Tongue (tissue), 3 donors: ENCODE measurements at places on chromosomes 1 and 21.
A peak's percentile ranks its signal among the peaks of the same experiment; 100 is the strongest.

DNA sequence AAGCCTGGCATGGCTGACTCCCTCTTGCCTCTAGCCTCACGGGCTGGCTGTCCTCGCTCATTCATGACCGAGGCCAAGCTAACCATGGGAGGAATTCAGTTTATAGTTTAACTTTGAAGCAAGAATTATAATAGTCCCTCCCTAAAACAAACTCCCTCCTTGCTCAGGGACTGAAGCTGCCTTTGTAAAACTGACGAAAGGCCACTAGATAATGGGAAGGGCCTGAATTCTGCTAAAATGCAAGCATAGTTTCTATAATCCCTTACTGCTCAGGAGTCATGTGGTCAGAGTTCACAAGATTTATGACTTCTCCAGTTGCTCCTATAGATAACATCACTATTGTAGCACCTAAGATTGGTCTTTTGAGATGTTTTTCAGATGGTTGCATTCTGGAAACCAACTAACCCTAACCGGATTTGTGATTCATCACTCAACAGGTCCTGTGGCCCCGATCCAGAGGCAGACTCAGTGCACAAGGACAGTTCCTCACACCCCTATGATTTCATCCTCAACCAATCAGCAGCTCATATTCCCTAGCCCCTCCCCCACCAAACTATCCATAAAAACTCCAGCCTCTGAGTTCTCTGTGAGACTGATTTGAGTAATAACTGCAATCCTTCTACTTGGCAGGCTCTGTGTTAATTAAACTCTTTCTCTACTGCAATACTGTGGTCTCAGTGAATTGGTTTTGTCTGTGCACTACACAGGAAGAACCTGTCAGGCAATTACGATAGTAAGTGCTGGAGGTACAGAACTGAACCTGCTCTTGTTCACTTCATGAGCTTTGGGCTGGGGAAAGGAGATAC lies 26.4 kb downstream of the HHIPL2 start:
- no peak for DNase-seq

GRCh38 chr1:31413405-31414001 lies 490 bp downstream of the SERINC2 start:
- DNase-seq, result peak; percentile 91

- peak; percentile 84 for DNase-seq
Measured at GRCh38 chr1:94284476-94284875, 47.1 kb upstream of the ARHGAP29 start.

DNA sequence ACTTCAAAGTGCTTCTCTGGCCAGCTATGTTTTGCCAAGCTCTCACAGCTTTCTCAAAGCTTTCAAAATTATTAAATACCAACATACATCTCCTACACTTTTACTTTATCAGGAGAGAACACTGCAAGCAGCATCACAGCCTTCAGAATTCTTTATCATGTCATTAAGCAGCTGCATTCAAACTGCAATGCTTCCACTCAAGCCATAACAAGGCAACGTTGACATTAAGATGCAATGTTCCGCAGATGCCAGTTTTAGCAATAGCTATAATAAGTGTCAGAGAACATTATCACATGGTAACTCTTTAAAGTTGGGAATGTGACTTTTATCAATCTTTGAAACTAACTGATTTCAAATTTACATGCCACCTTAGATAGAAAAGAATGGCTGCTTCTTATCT lies 91.9 kb downstream of the LRRC53 start:
- DNase-seq, result no peak

- DNase-seq, result no peak
Measured at GRCh38 chr21:8990326-8991087, 1530.9 kb upstream of the TPTE start.

- no peak for DNase-seq
Measured at GRCh38 chr1:94095744-94096469, 25.0 kb downstream of the ABCA4 start.

- DNase-seq, result peak; percentile 37
Measured at GRCh38 chr21:40049031-40049930, 182.0 kb downstream of the PCP4 start.

GRCh38 chr21:39726133-39726532 lies 18.9 kb upstream of the IGSF5 start:
- no peak for DNase-seq
